ENCODE measurements at places on chromosomes 2 and 18. TPM values are rescaled to one million over a fixed set of nuclear protein-coding genes. Genes with fewer than 3 reads are reported as not detected.

IGFBP5 gene
- total RNA-seq, result not detected

MPP4 gene
- not detected for total RNA-seq

NEURL3 gene
- not detected for total RNA-seq

RNU2-63P gene
- 8.9 TPM for total RNA-seq

HOXD3 gene
- not detected for total RNA-seq

TNFRSF11A gene
- 0.41 TPM for total RNA-seq

RAD51AP2 gene
- total RNA-seq, result not detected

DNA sequence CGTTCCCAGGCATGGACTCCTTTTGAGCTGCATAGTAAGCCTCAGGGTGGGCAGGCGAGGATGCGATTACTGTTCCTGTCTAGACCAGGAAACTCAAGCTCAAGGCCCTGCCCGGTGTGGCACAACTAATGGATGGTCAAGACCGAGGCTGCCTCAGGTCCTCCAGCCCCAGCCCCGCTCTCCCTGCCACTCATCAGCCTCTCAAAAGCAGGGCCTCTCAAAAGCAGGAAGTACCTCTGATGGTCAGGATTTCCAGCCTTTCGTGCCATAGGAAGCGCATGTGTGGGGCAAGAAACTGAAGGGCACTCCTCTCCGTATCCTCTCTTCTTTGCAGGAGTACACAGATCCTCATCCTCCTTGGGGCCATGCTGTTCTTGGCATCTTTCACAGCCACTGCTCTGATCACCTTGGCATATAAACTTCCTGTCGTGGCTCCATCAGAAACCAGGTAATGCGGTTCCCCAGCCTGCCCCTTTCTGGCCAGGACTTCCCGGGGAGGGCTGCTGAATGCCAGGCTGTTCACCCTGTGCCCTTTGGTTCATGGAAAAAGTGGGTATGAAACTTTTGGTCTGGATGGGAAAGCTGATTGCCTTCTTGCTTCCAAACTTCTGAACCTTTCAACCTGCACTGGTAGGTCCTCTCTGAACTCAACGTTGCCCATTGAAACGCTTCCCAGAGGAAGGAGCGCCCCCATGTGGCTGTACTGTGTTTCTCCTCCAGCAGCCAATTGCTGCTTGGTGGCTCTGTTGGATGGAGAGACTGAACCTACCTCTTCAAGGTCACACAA lies 82.8 kb upstream of the SEC11C start:
- peak; percentile 84 for DNase-seq
- H3K27ac ChIP-seq, result no peak overlapping the region
- H3K4me3 ChIP-seq, result no peak overlapping the region
- H3K4me1 ChIP-seq, result peaks cover 8% of the 10 kb centered on the region

DNA sequence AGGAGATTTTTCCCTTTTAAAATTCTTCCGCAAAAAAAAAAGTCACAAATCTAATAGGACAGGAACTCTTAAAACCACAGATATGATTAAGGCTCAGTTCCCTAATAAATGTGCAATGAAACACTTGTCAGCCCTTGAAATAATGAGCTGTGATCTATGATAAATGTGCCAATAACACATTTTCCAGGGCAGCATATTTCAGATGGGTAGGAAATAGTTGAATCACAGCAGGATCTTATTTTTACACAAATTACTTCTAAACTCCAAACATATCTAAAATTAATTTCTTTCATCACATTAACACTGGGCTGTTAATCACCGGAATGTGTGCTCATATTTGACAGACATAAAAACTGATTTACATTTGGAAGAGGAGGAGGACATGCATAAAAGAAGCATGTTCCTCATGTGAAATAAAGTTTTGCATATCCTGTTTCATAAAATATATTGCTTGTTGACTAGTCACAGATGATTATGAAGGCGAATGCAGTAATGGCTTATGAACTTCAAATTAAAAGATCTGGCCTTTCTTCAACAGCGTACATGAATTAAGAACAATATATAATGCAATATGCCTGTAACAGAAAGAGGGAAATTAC lies 281.4 kb downstream of the PAX3 start:
- no peaks in the 10 kb centered on the region for H3K4me1 ChIP-seq
- H3K27me3 ChIP-seq, result no peaks in the 10 kb centered on the region

GRCh38 chr18:7566567-7567473 lies at the start of gene PTPRM:
Gene PTPRM (plus strand): TSS chr18:7567316. CDS start chr18:7567819, 503 bp downstream.
- no peaks in the 10 kb centered on the region for H3K36me3 ChIP-seq
- H3K4me3 ChIP-seq, result no peak within 1 kb of the TSS
- H3K27ac ChIP-seq, result no peak within 1 kb of the TSS
- peak; percentile 49 for DNase-seq

- no peak overlapping the region for H3K27ac ChIP-seq
- DNase-seq, result no peak
- H3K27me3 ChIP-seq, result no peaks in the 10 kb centered on the region
- no peak overlapping the region for H3K4me3 ChIP-seq
- no peaks in the 10 kb centered on the region for H3K4me1 ChIP-seq
Measured at GRCh38 chr2:113002677-113003076, 2.6 kb upstream of the IL36A start.

DNA sequence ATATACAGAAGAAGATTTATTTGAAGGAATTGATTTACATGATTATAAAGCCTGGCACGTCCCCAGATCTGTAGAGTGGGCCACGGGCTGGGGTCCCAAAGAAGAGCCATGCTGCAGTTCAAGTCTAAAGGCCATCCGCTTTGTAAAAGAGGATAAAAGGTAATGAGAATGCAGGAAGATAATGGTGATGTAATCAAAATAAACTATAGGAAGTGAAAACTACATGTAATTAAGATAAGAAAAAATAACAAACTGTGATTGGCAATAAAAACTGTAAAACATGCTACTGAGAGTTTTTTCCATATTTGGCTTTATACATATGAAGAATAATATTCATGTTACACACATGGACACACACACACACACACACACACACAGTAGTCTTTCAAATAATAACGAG lies 59.0 kb upstream of the TMEFF2 start:
- H3K27ac ChIP-seq, result no peak overlapping the region
- no peak for DNase-seq
- no peaks in the 10 kb centered on the region for H3K4me1 ChIP-seq
- no peak overlapping the region for H3K4me3 ChIP-seq
- H3K27me3 ChIP-seq, result no peaks in the 10 kb centered on the region
- H3K36me3 ChIP-seq, result no peaks in the 10 kb centered on the region

DNA sequence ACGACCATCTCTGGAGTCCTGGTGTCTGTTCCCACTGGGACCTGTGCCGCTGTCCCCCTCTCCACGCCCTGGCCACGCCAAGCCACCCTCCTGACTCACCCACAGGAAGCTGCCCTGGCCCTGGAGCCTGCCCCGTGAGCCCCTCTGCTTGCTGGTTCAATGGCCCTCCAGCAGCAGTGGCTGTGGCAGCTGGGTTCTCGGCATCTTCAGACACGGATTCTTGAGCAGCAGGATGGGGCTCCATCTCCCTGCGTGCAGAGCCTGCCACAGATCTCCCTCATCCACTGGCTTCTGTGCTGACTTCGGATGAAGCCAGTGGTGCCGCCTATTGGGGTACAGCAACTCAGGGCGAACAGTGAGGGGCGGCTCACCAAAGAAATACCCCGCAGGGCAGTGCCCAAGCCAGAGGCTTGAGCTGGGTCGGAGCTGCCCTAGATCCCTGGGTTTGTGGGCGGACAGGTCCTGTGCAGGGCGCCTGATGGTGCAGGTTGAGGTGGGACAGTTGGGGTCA lies 14.0 kb downstream of the CAPN10 start:
- H3K27me3 ChIP-seq, result no peaks in the 10 kb centered on the region
- no peak for DNase-seq
- no peaks in the 10 kb centered on the region for H3K4me1 ChIP-seq
- H3K4me3 ChIP-seq, result no peak overlapping the region

DNA sequence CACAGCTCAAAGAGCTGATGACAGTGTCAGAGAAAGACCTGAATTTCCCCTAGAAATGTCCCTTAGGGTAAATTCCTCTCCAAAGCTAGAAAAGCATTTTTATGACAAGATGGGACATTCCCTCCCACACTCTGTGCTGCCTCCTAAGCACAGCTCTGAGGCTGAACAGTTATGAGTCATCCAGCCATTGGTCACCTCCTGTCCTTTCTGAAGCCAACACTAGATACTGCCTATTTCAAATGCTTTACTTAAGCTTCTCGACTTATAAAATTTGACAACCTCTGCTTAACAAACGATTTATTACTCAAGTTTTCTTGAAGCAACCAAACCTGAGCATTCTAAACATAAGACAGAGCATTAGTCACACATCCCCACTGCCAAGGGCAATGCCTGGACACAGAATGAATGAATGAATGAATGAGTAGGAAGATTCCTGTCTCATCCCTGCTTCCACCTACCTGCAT lies 35.4 kb downstream of the B4GALT6 start:
- no peaks in the 10 kb centered on the region for H3K36me3 ChIP-seq
- H3K4me3 ChIP-seq, result no peak overlapping the region
- H3K4me1 ChIP-seq, result peaks cover 8% of the 10 kb centered on the region
- no peaks in the 10 kb centered on the region for H3K27me3 ChIP-seq

GRCh38 chr2:129891341-129892320 lies 87.8 kb upstream of the RAB6C start:
- no peak overlapping the region for H3K27ac ChIP-seq
- no peak for DNase-seq

GRCh38 chr18:8212896-8213780 lies 396.1 kb upstream of the RAB12 start:
- no peaks in the 10 kb centered on the region for H3K36me3 ChIP-seq
- no peak for DNase-seq
- no peak overlapping the region for H3K27ac ChIP-seq
- no peak overlapping the region for H3K4me3 ChIP-seq
- no peaks in the 10 kb centered on the region for H3K4me1 ChIP-seq
- no peaks in the 10 kb centered on the region for H3K27me3 ChIP-seq

DNA sequence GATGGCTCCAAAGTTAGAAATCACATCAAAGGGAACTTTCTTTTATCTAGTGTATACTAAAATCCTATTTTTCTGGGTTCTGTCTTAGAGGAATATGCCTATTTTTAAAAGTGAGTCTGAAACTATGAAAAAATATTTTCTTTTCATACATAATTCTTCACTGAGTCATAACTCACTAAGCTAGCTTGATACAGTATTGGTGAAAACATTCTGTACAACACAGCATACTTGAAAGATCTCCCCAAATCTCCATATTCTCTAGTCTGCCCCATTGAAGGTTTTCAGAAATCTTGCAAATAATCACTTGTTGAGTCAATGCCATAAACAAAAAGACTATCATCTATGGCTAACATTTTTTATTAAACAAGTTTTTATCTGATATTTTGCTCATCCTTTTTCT lies 44.5 kb downstream of the COL3A1 start:
- H3K36me3 ChIP-seq, result no peaks in the 10 kb centered on the region
- H3K27ac ChIP-seq, result no peak overlapping the region
- H3K27me3 ChIP-seq, result no peaks in the 10 kb centered on the region
- H3K4me3 ChIP-seq, result no peak overlapping the region
- no peaks in the 10 kb centered on the region for H3K4me1 ChIP-seq

- H3K27me3 ChIP-seq, result peaks cover 6% of the 10 kb centered on the region
- H3K4me3 ChIP-seq, result no peak overlapping the region
- DNase-seq, result no peak
- no peaks in the 10 kb centered on the region for H3K4me1 ChIP-seq
Measured at GRCh38 chr2:69175790-69176715, 163.1 kb downstream of the ANTXR1 start.

GRCh38 chr2:64018701-64019082 lies 536 bp downstream of the VPS54 start:
- no peaks in the 10 kb centered on the region for H3K36me3 ChIP-seq
- DNase-seq, result no peak
- H3K27me3 ChIP-seq, result no peaks in the 10 kb centered on the region
- H3K27ac ChIP-seq, result peak overlapping the region; percentile 26

DNA sequence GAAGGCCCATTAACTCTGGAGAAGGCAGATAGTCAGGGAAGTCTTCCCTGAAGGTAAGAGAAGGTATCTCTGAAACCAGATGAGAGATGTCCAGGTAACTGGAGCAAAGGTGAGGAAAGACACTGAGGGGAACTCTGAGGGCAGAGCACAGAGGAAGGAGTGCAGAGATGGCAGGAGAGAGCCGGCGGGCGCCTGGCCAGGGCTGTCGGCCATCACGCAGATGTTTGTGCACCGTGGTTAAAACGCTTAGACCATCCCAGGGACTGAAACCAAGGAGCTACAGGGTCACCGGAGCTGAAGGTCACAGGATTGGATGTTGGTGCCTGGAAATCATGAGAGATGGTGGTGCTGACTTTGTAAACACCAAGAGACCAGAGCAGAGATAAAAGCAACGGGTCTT lies 55.4 kb downstream of the LAMA1 start:
- no peaks in the 10 kb centered on the region for H3K36me3 ChIP-seq
- no peak overlapping the region for H3K4me3 ChIP-seq
- DNase-seq, result no peak
- no peaks in the 10 kb centered on the region for H3K27me3 ChIP-seq
- no peaks in the 10 kb centered on the region for H3K4me1 ChIP-seq
- no peak overlapping the region for H3K27ac ChIP-seq

DNA sequence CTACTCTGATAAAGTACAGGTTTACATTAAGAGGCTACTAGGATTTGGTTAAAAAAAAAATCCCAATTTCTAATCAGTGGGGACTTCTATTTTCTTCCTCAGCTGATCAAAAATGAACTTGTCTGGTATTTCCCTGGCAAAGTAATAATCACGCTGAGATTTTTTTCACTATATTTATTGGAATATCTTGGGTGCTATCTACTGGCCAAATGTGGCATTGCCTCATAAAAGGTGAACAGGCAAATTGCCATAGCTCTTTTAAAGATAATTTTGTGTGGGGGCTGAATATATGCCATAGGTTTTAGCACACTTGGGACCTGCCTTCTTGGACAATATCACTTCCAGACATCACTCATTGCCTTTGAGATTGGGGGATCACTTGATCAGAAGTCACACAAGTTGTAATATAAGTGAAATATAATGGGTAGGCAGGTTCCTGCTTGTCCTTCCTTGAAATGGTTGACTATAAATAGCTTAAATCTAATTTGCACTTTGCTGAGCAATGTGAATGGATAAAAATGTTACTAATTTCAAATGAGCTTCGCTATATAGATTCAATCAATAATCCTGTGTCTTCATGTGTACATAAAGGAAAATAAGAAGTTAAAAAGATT lies 7.0 kb upstream of the NXPH2 start:
- peak; percentile 39 for DNase-seq
- H3K27me3 ChIP-seq, result no peaks in the 10 kb centered on the region
- no peak overlapping the region for H3K4me3 ChIP-seq
- H3K4me1 ChIP-seq, result no peaks in the 10 kb centered on the region
- no peak overlapping the region for H3K27ac ChIP-seq

DNA sequence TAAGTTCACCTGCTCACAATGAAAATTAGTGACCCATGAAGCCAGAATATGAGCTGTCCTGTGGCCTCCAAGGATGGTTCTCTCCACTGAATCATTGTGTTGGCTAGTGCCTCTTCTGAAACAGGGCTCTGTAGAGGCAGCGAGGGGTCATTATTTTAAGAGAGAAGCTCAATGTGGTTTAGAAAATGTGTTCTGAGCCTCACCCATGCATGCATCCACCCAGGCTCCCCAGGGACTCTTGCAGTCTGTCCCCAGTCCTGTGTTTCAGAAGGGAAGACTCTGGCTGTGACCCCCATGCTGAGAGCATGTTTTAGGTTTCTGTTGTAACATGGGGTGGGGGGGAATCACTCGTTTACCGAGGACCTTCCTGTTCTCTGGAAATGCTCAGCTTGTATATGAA lies 135.2 kb downstream of the RNF144A start:
- DNase-seq, result peak; percentile 41
- no peaks in the 10 kb centered on the region for H3K27me3 ChIP-seq
- H3K4me3 ChIP-seq, result no peak overlapping the region
- no peaks in the 10 kb centered on the region for H3K36me3 ChIP-seq
- H3K27ac ChIP-seq, result no peak overlapping the region
